ENCODE measurements at places on chromosomes 2 and 18.

DNA sequence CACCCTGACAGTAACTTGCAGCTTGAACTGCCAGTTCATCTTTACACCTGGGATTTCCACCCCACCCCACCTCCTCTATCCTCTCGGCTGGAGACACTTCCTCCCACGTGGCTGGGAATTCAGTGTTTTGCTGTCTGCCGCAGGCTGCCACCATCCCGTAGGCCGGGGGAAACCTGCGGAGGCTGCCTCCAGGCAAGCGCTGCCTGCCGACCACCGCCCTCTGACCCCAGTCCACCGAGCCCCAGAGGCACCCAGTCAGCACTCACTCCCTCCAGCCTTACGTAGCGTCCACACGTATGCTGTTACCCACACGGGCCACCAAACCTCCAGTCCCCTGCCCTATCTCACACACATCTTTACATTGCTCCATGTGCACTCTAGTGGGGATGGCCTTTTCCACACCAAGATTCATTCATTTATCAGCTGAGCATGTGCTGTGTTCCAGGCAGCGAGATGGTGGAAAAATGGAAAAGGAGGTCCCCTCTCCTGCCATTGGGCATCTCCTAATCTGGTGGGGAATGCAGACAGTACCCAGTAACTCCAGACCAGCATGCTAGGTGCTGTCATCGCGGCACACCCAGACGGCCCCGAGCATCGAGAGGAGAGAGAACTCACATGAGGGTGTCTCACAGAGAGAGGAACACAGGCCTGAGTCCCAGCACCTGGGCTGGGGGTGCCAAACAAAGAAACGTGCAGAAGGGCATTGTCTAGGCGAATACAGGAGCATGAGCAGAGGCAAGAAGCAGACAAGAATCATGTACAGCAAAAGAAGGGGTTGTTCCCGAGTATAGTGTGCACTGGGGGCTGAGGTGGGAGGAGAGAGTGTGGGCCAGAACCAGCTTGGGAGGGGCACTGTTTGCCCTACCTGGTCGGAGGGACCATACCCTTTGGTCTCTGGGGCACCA lies 166.9 kb downstream of the SMAD7 start:
- no peak for DNase-seq

DNA sequence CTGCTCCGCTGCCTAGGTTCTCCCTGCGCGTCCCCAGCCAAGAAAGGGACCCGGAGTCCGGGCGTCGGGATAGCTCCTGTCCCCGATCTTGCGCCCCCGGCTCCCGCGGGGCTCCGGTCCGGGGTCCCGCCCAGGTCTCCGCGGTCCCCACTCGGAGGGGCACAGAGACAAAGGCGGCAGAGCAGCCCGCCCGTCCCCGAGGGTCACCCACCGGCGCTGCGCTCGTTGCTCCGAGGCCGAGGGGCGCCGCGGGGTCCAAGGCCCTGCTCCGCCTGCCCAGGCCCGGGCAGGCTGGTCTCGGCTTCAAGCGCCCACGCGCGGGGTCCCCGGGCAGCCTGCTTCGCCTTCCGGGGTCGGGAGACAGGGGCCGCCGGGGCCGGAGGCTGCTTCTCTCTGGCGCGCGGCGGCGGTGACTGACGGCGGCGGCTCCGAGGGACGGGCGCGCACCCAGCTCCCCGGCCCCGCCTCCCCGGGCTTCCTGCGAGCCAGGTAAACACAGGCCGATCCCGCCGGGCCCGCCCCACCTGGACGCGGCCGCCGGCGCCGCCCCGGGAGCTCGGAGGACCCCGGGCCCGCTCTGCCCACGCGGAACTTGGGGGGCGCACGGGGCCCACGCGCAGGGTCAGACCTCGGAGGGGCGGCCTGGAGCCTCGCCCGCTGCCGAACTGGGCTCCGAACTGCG lies at the start of gene MBP:
MBP (minus strand) TSS at position 415 of the 682 bp plus-strand sequence. CDS start 27,522 bp downstream, outside the sequence.
- DNase-seq, result no peak

DNA sequence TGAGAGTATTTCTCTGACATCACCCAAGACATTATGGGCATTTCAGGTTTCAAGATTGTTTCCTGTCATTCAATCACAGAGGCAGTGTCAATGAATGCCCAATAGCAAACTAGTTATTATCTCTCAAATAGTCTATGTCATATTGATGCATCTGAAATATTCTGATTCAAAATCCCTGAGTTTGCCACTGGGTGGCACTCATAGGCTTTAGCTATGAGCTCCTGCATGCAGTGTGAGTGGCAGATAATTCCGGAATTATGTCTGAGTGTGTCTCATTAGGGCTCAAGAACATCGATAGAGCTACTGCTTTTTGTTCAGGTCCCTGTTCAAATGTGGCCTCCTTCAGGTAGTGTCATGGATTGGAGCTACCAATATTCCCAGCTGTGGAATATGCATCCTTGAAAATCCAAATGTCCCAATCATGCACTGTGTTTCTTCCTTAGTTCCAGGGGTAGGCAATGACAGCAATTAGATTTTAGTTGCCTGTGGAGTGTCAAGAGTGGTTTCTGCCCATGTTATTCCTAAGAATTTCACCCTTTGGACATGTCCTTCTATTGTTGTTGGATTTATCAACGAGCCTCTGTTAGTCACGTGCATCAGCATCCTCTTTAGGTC lies 7.8 kb upstream of the OR6B3 start:
- DNase-seq, result no peak

DNA sequence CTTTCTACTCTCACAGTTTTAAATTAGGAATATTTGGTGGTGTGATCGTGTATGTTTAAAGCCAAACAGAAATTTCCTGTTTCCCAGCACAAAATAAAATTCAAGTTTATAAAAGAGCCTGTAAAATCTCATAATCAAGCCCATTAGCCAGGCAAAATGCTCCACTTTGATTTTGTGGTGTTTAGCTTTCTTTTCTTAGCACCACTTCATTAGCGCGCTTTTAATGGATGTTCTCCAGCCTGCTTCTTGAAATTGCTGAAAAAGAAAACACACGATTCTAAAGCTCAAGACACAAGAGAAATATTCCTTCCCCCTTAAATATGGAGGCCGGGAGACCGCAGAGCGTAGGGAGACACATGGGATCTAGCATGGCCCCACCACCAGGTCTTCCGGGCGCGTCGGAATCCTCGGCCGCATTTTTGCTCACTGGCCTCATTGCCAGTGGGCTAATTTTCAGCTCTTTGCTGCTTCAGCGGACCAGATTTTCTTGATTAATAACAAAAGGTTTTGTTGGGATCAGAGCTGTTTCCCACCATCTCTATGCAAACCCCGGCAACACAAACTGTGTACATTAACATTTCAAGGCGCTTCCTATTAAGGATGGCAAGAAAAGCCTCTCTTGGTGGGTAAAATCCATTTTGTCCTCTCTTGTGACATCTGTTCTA lies 40.4 kb upstream of the ID2 start:
- DNase-seq, result no peak

DNA sequence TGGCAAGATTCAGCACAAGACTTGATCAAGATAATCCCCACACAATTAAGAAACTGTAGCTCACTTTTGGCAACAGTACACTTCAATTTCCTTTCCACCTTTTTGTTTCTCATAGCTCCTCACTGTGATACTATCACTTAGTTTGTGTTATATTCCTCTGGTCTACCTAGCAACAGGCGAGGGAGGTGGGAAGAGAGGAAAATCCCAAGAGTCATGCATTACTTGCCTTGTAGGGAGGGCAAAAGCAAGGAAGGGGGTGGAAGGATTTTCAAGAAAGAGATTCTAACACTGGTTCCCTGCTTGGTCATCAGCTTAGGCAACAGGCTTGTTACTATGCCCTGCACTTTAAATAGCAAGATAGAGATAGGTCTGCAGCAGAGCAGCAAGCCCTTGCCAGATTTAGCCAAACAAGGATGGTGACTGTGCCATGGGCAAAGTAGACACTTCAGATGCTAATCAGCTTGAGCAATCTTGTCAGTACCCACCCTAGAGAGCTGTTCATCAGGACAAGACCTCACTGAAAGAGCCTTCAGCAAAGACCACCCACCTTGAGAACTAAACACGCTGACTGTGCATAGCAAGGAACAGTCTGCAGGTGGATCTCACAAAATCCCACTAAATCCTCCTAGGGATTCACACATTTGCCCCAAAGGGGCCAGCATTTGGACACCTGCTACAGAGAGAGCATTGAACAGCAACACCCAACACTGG lies 134.6 kb downstream of the MBD2 start:
- no peak for DNase-seq

- peak; percentile 22 for DNase-seq
Measured at GRCh38 chr2:41741951-41742595, 305.7 kb upstream of the PKDCC start.

DNA sequence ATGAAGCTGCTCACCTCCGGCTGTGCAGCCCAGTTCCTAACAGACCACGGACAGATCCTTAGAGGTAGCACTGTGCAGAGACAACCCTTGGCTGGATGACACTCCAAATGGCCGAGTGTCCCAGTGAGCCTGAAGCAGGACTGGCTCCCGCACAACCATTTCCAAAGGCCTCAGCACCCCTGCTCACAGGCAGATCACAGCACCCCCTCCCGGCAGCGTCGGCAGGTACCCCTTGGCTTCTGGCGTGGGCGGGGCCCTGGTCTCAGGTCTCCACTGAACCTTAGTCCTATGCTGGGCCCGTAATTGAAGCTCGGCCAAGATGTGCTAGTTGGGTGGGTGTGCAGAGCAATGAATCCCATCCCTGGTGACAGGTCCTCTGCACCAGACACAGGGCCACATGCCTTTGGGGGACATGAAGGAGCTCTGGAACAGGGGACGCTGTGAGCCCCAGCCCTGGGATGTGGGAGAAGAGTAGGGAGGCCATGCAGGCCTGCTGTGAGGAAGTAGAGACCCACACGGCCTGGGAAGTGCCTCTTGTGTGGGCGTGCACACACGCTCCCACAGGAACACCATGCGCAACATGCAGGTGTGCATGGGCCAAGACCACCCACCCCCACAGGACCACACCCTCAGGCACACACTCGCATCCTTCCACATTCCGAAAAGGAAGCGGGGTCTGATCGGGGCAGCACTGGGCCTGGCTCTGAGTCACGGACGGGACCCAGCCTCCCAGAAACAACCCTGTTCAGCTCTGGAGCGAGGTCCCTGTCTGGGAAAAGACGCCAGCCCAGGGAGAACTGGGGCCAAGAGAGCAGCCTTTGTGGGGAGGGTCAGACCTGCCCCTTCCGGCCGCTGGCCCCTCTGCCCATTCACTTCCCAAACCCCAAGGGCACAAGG lies 2.8 kb downstream of the DUSP2 start:
- DNase-seq, result no peak

GRCh38 chr2:144834363-144834762 lies 314.4 kb upstream of the ZEB2 start:
- no peak for DNase-seq

GRCh38 chr2:7111626-7112025 lies 194.4 kb downstream of the RNF144A start:
- no peak for DNase-seq

GRCh38 chr2:155412598-155412997 lies 714.1 kb downstream of the KCNJ3 start:
- DNase-seq, result no peak

- DNase-seq, result no peak
Measured at GRCh38 chr2:64128943-64129391, 15.3 kb downstream of the PELI1 start.

- no peak for DNase-seq
Measured at GRCh38 chr2:85540133-85540648, 1.2 kb downstream of the MAT2A start.

DNA sequence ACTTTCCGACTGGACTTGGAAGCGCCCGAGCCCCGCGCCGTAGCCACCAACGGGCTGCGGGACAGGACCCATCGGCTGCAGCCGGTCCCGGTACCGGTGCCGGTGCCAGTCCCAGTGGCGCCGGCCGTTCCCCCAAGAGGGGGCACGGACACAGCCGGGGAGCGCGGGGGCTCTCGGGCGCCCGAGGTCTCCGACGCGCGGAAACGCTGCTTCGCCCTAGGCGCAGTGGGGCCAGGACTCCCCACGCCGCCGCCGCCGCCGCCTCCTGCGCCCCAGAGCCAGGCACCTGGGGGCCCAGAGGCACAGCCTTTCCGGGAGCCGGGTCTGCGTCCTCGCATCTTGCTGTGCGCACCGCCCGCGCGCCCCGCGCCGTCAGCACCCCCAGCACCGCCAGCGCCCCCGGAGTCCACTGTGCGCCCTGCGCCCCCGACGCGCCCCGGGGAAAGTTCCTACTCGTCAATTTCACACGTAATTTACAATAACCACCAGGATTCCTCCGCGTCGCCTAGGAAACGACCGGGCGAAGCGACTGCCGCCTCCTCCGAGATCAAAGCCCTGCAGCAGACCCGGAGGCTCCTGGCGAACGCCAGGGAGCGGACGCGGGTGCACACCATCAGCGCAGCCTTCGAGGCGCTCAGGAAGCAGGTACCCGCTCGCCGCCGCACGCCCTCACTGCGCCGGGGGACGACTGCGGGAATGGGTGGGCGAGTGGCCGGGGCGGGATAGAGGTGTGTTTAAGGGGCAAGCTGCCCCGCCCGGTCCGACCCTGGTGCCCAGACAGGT lies 713 bp downstream of the ATOH8 start:
- no peak for DNase-seq

GRCh38 chr2:186841940-186842339 lies 7.0 kb downstream of the ZSWIM2 start:
- no peak for DNase-seq

DNA sequence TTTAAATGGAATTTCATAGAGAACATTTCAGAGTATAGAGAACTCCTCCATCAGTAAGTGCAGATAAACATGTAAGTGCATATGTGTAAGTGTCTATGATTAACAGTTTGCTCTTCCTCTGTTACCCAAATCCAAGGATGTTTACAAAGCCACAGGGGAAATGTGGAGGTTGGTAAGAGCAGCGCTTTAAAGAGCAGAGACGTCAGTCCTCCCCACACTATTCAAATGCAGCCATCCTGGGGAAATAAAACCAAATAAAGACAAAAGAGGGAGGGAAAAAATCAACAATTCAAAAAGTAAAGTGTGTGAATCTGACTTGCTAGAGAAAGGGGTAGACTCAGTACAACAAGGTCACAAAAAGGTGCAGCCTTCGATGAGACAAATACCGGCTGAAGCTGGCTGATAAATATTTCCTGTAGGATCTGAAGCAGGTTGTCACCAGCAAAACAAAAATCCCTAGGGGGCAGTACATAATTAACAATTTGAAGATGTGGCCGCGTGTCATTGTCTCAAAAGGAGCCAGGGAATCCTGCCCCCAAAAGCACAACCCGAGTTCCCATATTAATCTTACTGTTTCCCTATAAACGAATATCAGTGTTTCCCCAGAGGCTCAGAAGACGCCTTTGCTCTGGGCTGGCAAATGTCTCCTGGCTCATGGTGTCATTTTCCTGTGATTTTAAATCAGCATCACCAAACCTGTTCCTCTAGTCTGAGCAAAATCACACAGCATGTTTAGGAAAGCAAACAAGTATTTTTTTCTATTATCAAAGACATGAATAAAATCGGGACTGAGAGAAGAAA lies 216.5 kb downstream of the CDCA7 start:
- DNase-seq, result peak; percentile 53

- DNase-seq, result no peak
Measured at GRCh38 chr2:207474863-207475485, 54.8 kb upstream of the CREB1 start.

Data from NCI-H2081 treated with DMSO at 0.1 percent for 48 hours (cell line).